ENCODE measurements at places on chromosomes 16 and 17. TPM values are rescaled to one million over a fixed set of nuclear protein-coding genes. Genes with fewer than 3 reads are reported as not detected.

- DNase-seq = no peak
Observed at GRCh38 chr16:1275791-1276579, 20.1 kb downstream of the TPSD1 start.

SLC12A3 gene
- total RNA-seq = not detected

KRT40 gene
- total RNA-seq = not detected

- no peak for DNase-seq
Observed at GRCh38 chr16:54928016-54928356, 2.7 kb upstream of the IRX5 start.

DNA sequence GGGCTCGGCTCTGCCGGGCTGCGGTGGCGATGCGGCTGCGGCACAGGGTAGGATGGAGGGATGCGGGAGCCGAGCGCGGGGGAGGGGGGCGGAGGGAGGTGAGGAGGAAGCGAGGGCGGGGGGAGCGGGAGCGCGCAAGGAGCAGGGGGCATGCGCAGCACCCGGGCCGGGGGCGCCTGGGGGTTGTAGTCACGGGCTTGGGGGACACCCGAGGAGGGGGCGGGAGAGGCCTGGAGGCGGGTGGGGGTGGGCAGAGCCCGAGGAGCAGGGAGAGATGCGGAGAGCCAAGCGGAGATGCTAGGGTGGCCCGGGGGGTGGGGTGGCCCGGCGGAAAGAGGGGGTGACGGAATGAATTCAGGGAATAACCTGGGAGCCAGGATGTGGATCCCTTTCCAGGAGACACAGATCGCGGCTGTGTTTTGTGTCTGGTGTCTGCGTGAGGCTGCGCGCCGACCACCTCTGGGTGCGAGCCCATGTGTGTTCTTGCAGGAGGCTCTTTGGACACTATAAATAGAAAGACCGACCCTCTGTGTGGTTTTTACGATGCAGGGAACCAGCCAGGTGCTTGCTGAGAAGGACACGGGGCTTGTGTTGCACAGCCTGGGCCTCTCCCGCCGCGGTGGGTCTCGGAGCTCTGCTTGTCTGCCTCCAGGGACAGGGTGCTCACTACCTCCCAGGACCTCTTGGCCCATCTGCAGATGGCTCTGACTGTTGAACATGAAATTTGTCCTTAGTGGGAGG is at the start of gene STX1B:
Gene STX1B (minus strand): TSS at position 54 of the 741 bp plus-strand sequence. CDS start 242 bp downstream, outside the sequence.
- no peak for DNase-seq

SDR42E2 gene
- not detected for total RNA-seq

DNA sequence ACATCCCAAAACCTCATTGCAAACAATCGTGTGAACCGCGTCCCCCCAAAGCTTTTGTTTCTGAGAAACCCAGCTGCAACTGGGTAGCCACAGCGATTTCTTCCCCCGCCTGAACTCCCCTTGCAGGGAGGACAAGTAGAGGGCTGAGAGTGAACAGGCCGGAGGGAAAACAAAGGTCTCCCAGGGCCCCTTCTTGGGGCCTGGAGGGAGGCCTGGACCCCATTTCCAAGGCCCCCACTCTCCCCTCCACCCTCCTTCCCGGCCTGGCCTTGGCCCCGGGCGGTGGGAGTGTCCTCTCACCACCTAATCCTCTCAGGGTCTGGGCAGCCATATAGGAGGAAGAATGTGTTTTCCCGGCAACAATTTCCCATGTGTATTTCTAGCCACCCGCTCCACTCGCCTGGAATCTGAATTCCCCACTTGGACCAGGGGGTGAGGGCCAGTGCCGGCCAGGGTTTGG is 2.6 kb downstream of the GLIS2 start:
- DNase-seq = no peak

DNA sequence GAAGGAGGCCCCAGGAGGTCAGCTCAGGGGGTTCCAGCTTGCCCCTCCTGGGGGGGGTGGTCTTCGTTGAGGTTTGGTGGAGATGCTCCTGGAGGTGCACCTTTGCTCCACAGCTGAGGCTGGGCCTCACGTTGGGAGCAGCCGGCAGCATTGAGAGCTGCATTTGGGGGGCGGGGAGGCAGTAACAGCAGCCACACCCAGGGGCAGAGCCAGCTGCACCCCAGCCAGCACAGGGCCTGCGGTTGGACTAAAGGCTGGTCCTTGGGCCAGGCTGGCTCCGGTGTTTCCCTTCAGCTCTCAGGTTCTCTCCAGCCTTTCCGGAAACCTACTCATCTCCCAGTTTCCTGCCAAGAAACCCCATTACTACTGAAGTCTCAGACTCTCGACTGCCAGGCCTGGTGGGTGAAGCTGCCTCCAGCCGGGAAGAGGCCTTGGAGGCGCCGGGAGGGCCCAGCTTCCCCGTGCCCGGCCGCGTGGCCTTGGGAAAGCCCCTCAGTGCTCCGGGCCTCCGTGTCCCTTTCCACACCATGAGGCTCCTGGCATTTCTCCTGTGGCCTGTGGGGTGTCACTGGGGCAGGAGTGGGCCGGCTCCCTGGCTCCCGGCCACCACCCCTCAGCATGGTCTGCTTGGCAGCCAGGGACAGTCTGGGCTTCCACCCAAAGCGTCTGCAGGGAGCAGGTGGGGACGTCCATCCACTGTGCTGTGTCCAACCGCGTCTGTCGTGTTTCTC is 14.0 kb upstream of the BAIAP2 start:
- DNase-seq = no peak

DNA sequence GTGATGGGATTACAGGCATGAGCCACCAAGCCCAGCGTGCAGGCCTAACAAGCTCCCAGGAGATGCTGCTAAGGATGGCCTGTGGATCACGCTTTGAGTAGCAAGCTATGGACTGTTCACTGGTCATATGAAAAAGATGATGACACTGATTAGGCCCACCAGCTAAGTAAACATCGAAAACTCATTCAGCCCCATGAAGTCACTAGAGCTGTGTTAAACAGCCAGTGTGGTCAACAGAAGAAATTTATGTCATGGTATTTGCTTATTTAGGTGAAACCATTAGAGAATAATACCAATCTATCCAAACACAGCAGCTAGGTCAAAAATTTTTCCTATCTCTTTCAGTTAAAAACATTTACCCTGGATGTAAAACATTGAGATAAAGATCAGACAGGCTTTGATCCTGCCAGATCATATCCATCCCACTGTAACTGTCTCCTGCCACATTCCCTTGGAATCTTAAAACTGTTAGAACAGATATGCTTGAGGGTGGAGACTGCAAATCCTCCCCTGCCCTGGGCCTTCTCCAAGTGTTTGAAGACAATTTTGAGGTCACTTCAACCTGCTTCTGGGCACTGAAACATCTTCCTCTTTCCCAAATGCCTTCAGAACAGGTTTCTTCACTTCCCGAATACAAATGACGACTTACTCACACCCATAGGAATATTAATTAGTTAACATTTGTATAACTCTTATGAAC is 30.9 kb downstream of the HOXB1 start:
- DNase-seq = no peak

GRCh38 chr17:77356690-77357201 is 216.0 kb downstream of the SEC14L1 start:
- DNase-seq = peak; percentile 46

DNA sequence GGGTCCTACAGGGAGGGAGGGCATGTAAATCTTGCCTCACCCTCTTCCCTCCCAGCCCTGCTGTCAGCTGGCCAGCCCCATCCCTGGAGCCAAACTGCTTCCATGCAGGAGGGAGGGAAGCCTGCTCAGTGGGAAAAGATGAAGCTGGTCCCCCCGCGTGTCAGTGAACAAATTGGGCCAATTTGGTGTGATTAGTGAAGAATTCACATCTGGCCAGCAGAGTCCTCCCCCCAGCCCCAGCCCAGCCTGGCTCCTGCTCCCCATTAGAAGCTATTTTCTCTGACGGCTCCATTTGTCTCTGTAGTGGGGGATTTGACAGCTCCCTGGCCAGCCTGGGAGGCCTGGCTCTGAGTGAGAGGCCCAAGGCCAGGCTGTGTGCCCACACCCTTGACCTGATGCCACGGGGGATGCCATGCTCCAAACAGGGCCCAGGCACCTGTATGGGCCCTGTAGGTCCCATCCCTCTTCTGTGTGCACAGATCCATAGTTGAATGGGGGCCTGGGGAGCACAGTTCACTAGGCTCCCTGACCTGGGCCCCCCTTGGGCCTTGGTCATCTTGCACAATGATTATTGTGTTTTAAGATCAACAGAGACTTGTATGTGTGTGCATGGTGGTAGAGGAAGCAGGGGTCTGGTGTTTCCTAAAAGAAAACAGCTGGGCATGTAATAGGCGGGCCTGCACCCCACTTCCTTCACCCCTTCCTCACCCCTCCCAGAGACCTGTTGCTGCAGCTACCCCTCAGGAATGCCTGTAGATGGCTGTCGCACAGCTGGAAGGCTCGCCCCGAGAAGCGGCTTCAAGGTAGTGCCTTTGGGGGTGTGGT is 50.7 kb upstream of the TAC4 start:
- no peak for DNase-seq

DNA sequence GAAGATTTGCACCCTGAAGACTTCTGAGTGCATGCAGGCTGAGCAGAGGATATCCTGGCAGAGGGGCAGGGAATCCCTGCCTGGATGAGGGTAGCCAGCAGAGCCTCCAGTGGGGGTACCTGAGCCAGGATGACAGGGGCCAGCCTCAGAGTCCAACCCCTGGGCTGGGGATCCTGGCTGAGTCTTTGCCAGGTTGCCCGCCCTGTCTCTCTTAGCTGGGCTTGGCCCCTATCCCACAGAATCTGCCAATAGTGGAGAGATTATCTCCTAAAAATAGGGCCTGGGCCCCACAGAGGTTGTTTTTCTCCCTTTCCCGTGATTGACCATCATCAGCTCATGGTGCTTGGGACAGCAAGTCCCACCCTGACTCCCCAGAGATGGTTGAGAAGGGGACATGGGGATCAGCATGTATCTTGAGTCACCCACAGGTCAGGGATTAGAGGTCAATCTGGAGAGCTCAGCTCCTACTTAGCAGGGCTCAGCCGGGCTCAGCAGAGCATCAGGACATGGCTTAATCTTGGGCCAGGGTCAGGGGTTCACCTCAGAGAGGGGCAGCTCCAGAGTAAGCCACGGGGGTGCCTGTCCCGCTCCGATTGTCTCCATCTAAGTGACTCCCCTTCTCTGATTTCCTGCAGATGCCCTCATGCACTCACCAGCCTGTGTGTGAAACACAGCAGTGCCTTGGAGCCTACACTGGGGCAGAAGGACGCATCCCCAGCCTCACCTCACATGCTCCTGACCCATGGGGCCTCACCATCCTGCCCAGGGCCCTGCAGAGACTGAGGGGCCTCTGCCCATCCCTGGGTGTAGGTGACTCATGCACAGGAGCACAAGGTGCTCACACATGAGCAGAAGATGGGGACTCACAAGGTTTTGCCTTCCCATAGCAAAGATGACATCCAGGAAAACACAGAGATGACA is 11.5 kb downstream of the CDH16 start:
- DNase-seq = peak; percentile 35

GRCh38 chr17:56009795-56010651 is 143.3 kb upstream of the ANKFN1 start:
- no peak for DNase-seq

DNA sequence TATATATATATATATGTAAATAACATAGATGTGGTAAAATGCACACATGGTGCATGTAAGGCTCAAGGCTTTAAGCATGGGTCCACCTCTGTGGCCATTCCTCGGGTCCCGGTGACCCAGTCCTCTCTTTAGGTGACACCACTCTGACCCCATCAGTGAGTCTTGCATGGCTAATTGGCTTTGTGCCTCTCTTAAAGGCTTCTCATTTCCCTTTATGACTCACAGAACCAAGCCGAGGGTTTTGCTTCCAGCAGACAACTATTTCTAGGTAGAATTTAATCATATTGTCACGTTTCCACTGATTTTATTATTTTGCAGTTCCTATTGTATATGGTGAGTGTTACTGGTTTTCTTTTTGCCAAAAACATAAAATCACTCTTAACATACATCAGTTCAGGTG is 59.7 kb downstream of the PLCG2 start:
- no peak for DNase-seq

CACNA1G gene
- not detected for total RNA-seq

CCL5 gene
- total RNA-seq = 2.9 TPM

- no peak for DNase-seq
Observed at GRCh38 chr16:12708266-12708665, 95.4 kb downstream of the CPPED1 start.

DNA sequence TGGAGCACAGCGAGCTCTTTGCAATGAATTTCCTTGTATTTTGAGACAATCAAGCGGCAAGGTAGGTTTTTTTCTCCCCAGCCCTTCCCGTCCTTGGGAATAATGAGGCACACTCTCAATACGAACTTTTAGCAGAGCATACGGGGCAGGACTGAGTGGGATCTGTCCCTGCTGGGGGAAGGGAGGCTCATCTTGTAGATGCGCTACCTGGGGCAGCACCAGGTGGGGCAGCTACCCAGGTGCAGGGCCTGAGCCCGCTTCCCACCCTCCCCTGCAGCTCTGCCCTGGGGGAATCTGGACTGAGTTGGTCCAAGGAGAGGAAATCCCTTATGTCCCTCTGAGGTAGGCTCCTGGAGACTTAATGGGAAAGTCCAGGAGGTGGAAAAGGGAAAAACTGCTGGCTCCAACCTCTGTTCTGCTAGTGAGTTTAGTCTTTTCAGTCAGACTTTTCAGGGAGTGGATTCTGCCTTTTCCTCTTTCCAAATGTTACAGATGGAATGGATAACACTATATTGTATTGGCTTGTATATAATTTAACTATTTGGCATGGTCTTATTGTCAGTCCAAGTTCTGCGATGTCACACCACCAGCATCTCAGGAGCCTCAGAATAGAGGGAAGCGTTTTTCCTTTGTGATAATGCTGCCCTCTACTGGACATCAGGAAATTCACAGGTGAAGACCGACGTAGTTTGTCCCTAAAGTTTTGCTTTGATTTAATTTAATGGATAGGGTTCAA is 9.6 kb upstream of the CES1 start:
- no peak for DNase-seq

DNA sequence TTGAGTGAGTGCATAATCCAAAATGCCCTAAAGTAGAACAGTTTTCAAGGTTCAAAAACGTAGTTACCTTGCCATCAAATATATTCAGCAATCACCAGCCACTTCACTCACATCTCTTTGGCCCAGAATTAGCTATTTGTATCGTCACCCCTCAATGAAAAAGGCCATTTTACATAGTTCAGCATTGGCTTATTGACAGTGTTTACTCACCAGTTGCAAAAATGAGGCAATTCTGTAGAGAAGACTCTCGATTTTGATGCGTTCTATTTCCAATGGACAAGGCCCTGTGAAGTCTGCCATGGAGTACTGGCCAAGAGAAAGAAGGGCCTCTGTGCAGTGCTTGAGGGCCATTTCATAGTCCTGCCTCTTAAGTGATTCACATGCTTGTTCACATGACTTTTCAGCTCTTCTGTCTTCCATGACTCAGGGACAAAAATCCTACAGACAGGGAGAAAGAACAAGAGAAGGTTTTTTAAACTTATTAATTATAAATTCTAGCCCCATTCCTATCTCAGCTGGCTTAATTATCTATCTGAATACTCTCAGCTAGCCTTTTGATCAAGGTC is 26.5 kb downstream of the HELZ start:
- no peak for DNase-seq

GRCh38 chr17:47738178-47738577 is 5.1 kb downstream of the TBX21 start:
- no peak for DNase-seq

MYH11 gene
- total RNA-seq = 3.9 TPM

DNA sequence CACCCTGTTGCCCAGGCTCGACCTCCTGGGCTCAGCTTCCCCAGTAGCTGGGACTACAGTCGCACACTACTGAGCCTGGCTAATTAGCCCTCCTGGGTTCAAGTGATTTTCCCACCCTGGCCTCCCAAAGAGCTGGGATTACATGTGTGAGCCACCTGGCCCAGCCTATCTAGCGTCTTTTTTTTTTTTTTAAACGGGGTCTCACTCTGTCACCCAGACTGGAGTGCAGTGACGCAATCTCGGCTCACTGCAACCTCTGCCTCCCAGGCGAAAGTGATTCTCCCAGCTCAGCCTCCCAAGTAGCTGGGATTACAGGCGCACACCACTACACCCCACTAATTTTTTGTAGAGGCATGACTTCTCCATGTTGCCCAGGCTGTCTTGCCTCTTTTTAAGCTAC is 33.3 kb downstream of the GLG1 start:
- no peak for DNase-seq

RAB26 gene
- 6.7 TPM for total RNA-seq

Data from right lobe of liver (tissue), 6 donors.